Stimulated activated CD8-positive, alpha-beta memory T cell treated with anti-CD3 and anti-CD28 coated beads, Interleukin-15, amount 100 ng/mL, for 48 hours (primary cell): ENCODE measurements at places on chromosomes 16 and 17.

GRCh38 chr17:50172936-50173334 lies 7.1 kb downstream of the SGCA start:
- DNase-seq, result no peak

DNA sequence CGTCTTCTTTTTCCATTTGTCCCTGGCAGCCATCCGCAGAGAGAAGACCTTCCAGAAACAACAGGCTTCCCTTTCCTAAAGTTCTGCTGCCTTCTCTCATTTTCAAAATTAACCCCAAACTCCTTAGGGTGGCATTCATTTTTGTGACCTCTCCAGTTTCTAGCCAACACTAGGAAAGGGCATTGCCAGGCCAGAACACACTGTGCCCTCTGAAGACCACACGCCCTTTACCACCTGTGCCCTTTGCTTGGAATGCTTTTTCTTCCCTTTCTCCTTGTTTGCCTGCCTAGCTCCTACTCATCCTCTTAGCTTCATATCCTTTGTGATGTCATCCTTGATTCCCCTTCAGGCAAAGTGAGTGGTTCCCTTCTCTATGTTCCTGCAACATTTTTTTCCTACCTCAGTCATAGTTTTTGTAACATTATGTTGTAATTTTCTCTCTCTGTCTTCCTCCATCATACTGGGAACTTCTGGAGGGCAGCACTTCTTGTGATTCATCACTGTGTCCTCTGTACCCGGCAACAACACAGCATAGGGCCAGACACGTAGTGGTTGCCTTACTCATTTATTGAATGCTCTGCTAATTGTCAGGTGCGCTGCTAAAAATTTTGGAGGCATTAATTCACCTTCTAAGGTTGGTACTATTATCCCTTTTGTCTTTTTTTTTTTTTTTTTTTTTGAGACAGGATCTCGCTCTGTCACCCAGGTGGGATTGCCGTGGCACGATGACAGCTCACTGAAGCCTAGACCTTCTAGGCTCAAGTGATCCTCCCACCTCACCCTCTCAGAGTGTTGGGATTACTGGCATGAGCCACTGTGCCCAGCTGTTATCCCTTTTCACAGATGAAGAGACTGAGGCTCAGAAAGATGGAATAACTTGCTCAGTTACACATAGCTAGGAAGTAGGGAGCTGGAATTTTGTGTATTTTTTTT lies 1.0 kb downstream of the KAT8 start:
- no peak for DNase-seq

- DNase-seq, result no peak
Observed at GRCh38 chr16:54912720-54913119, 17.9 kb upstream of the IRX5 start.

DNA sequence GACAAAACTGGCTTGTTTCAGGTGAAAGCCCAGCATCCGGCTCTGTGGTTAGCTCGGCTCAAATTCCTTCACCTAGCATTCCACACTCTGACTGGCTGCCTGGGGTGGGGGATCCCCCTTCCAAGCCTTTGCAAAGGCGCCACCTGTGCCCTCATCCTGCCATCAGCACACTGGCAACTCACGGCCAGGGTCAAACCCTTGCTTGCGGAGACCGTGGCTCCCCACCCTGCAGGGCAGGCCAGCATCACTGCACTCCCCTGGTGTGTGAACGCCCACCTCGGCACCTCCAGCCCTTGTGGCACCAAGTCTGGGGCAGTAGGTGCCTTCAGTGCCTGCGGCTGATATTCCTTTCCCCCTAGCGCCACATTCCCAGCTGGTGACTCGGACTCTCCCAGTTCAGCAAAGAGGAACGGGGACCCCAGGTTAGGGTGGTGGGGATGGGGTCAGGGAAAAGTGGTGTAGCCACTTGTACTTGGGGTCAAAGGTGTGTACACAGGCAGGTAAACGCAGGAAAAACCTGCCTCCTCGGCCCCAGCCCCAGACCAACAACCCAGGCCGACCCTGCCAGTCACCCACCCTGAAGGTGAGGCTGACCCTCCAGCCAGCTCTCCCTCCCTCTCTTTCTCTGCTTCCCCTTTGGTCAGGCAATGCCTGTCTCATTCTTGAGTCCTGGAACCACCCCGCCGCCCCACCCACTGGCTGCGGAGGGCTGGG lies 1.1 kb downstream of the FLII start:
- no peak for DNase-seq

DNA sequence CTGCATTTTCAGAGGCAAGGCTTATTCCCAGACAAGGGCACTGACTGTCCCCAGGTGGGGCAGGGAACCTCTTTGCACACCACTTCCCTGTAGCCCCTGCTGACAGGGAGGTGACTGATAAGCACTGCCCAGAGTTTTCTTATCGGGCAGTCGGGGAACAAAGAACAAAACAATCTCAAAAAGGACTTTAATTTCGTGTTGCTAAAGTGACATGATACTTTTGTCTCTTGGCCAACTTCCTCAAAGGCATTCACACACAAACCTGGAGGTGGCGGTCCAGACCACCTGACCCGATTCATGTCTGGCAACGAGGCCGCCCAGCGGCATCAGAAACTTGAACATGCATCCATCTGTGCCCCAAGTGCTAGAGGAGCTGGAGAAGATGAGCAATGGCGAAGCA lies 28.9 kb downstream of the ZDHHC7 start:
- DNase-seq, result no peak

DNA sequence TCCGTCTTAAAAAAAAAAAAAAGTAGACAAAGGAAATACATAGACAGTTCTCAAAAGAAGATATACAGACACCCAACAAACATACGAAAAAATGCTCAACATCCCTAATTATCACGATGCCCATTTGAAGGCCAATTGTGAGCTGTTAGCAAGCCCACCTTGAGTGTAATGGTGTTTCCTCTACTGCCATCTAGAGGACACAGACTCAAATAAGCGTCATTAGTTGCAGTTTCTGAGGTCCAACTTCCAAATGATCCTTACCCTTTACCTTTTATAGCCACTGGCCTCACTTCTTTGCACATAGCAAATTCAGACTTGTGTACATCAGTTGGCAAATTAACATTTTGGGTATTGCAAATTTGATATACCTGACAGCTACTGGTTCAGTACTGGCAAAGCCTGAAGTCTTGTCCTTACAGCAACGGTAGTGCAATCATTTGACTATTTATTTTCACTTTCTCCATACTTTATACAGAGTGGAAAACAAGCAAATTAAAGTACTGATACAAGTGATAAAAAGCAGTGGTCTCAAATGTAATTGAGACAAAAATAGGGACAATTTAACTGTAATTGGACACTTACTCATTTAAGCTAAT lies 536.3 kb upstream of the EEF2KMT start:
- DNase-seq, result no peak
